Stimulated activated CD4-positive, alpha-beta T cell treated with anti-CD3 and anti-CD28 coated beads, Interleukin-1b, Interleukin-23, amount 100 ng/mL, for 4 hours (primary cell): ENCODE measurements at places on chromosomes 12 and 14.

DNA sequence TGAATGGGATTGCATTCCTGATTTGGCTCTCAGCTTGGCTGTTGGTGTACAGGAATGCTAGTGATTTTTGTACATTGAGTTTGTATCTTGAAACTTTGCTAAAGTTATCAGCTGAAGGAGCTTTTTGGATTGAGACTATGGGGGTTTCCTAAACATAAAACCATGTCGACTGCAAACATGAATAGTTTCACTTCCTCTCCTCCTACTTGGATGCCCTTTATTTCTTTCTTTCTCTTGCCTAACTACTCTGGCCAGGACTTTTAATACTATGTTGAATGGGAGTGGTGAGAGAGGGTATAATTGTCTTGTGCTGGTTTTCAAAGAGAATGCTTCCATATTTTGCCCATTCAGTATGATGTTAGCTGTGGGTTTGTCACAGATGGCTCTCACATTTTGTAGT, 141.5 kb downstream of the CEP83 start:
- no peak for DNase-seq

GRCh38 chr12:97639702-97640101, 177.1 kb downstream of the RMST start:
- DNase-seq: no peak

GRCh38 chr12:2682296-2683251, 112.2 kb upstream of the FKBP4 start:
- DNase-seq: no peak

- DNase-seq: no peak
Observed at GRCh38 chr14:36973806-36974442, 198.5 kb downstream of the SLC25A21 start.

DNA sequence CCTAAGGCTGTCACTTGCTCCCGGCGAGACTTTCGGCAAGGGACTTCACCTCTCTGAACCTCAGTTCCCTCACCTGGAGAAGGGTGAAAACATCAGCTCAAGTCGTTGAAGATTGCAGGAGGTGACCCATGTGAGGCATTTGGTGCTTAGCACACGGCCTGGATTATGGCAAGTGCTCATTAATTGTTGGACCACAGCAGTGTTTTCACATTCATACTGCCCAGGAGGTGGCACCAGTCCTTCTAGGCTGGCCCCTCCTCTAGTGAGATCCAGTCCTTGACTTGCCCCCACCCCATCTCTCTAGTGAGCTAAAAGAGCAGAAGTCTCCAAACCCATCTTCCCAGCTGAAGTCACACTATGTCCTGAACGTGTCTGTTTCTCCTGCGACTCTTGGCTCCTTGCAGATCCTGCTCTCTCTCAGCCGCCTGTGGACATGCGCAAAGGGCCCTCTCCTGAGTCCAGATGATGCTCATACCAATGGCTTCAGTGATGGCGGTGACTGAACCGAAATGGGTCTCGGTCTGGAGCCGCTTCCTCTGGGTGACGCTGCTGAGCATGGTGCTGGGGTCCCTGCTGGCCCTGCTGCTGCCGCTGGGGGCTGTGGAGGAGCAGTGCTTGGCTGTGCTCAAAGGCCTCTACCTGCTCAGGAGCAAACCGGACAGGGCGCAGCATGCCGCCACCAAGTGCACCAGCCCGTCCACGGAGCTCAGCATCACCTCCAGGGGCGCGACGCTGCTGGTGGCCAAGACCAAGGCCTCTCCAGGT, 1.6 kb downstream of the FICD start:
- DNase-seq: no peak

DNA sequence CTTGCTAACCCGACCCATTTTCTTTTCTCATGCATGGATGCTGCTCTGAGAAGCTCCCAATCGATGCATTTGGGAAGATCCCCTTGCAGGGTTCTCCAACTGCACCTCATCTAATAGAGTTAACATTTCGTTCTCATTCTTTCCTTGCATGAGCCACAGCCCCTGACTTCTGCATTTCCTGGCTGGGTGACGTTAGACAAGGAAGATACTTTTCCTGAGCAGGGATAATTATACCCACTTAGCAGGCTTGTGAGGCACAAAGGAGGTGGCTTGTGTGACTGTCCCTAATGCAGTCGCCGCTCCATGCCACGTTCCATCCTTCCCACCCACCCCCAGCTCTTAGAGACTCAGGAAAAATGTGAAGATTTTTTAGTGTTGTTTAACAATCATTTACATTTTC, 195.1 kb downstream of the CHST11 start:
- DNase-seq: no peak

GRCh38 chr14:72553656-72554055, 340.2 kb downstream of the DPF3 start:
- no peak for DNase-seq

DNA sequence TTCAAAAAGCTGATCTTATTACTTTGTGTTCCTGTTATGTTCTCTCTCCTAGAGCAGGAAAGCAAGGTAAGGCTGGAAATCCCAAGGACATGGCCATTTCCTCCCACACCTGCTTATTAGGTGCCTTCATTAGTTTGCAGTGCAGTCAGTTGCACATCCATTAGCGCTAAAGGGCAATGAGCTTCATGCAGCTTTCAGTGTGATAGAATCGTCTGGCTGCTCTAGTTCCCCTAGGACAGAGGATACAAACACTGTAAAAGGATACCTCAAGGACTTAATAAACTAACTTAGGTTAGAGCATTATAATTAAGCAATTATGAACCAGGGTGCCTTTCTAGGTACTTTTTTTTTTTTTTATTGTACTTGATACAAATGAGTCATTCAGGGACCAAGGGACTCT, 21.1 kb downstream of the TMEM117 start:
- no peak for DNase-seq

DNA sequence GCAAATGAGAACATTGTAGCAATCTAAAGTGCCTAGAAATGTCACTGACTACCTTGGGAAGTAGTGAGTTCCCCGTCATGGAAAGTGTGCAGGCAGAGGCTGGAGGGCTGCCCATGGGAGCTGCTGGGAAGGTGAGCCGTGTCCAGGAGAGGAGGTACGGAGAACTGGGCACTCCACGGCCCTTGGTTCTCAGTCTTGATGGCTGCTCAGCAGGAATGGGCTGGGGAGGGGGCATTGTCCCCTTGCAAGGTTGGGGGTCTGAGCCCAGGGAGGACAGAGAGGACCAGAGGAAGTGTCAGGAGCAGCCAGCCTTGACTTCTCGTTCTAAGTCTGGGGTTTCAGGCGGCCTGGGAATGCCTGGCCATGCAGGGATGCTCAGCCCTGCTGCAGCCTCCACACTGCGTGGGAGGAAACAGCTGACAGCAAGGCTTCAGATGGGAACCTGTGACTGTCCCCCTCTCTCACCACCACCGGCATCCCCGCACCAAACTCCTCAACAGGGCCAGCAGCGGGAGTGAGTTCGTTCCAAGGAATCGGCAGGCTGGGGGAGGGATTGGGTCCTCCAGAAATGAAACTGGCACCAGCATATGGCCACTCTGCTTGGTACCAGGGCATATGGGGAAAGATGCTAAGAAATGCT, 140.2 kb downstream of the BCL11B start:
- DNase-seq: no peak

GRCh38 chr12:27333403-27334009, 870 bp downstream of the BMAL2 start:
- peak; percentile 25 for DNase-seq

DNA sequence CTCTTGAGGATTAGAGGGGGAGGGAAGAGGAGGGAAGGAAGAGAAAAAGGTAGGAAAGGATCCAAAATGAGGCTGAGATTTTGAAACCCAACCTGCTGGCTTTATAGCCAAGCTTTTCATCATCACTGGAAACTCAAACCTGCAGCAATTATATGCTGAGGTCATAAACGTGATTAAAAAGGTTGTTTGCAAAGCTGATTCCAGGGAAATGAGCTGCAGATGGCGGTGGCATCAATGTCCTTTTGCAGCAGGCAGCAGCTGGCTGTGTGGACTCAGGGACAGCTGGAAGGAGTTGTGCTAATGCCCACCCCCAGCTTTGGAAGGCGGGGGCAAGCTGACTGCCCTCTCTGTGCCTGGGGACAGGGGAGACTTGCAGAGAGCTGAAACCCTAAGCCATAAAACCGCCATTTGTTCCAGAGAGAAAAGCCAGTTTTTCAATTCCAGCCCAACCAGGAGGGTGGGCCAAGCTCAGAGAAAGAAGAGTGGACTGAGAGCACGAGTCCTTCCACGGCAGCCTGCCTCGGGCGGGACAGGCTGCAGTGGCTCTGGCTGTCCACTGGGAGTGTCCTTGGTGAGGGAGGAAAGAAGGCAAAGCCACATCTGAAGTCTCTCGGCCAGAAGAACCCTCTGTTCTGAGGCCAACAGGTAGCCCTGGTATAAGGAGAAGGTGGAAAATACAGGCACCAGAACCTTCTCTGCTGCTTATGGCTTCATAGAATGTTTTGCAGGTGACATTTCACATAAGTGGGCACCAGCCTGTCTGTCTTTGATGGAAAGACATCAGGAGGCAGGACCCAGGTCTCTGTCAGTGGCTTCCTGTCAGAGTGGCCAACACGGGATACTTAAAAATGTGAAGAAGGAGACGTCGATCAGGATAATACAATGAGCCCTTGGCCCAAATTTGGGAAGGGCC, 90.7 kb downstream of the SINHCAF start:
- no peak for DNase-seq

GRCh38 chr14:20435582-20436362, at the start of gene KLHL33:
TSS of gene KLHL33 (minus strand) at chr14:20436166. CDS start at chr14:20435811, 355 bp downstream.
- DNase-seq: no peak

GRCh38 chr12:50353869-50354593, 42.4 kb downstream of the FAM186A start:
- no peak for DNase-seq

GRCh38 chr14:86787717-86788116, 1205.3 kb downstream of the GALC start:
- no peak for DNase-seq

DNA sequence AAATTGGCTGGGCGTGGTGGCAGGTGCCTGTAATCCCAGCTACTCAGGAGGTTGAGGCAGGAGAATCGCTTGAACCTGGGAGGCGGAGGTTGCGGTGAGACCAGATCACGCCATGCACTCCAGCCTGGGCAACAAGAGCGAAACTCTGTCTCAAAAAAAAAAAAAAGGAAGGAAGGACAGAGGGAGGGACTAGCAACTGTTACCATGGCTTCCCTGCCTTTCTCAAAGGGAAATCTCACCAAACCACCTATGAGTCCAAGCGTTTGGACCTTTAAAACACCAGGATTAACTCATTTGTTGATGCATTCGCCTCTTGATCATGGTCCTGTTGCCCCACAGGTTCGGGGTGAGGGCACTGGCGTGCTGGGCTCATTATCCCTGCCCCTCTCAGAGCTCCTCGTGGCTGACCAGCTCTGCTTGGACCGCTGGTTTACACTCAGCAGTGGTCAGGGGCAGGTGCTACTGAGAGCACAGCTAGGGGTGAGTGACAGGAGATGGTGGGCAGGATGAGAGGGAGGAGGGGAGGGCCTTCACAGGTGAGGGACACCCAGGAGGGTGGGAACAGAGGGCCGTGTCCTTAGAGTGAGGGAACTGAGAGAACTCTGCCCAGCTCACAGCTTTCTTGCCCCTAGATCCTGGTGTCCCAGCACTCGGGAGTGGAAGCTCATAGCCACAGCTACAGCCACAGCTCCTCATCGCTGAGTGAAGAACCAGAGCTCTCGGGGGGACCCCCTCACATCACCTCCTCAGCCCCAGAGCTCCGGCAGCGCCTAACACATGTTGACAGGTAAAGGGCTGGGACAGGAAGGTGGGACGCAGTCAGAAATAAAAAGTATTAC, 10.2 kb upstream of the MYL6B start:
- no peak for DNase-seq

- DNase-seq: no peak
Observed at GRCh38 chr14:74244115-74244514, 4.9 kb downstream of the VSX2 start.

DNA sequence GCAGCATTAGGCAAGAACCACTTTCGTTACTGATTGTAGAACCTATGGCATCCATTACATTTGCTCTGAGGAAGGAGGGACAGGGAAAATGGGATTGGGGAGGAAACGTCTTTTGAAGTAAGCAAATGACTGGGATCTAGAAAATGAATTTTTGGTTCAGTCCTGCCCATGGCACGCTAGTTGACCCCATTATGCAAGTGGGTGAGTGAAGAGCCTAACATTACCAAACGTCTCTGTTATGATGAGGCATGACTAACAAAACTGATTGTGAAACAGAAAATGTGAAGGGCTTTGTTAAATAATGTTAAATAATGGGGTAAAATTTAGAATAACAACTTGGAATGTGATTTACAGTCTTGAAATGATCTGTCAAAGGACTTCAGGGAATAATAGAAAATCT, 38.9 kb downstream of the CPSF2 start:
- DNase-seq: no peak

DNA sequence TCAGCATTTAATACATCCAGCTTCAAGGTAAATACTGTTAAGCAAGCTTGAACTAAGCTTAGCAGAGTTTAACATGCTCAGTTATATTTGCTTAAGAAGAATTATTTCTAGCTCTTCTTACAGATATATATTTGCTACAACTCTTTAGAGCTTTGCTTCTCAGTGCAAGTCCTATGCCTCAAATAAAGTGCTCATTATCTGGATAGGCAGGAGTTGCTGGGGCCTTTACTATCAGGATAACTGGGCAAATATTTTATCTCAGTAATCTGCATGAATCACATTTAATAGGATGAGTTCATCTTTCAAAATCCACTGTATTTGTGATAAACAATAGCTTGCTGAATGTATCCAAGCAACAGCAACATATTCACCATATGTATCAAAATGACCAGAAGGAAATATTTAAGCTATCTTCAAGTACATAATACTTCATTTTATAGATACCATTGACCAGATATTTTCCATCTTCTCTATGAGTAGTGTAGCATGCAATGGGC, 187.6 kb downstream of the NOVA1 start:
- no peak for DNase-seq

DNA sequence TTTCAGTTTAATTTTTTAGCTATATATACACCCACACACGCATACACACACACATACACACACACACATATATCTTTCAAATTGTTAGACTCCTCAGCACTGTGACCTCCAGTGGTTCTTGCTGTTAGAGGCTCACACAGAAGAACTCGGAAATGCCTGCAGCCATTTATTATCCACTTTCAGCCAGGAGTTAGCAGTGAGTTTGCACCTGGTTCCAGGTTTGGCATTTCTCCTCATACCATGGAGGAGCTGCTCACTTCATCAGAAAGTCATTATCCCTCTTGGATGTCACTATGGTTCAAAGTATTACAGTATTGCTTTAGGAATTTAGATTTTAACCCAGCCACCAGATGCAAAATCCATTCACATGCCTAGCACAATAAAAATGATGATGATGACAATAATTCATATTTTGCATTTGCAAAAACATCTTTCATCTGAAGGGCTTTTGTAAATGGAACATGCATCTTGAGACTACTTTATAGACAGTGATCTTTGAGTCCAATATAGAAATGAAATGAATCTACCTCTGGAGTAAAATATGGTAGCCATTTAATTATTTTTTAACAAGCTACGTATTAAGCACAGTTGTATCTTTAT, 42.3 kb downstream of the NPAS3 start:
- DNase-seq: no peak

DNA sequence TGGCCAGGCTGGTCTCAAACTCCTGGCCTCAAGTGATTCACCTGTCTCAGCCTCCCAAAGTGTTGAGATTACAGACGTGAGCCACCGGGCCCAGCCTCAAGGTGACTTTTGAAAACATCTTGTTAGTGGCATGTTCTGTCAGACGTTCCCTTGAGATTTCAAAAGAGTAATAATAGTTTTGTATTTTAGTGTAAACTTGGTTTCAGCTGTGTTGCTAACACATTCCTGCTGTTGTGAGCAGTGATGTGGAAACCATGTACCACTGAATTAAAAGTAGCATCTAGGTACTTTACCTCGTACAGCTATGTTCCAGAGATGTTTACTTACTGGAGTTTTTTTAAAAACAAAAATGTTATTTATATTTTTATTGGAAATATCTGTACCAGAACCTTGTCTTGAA, 111.3 kb downstream of the AEBP2 start:
- DNase-seq: no peak

- DNase-seq: no peak
Observed at GRCh38 chr14:104359969-104360442, 219.6 kb upstream of the C14orf180 start.
